ENCODE measurements at places on chromosomes 2 and 18.

GRCh38 chr18:1665079-1665478 lies 760.4 kb downstream of the ADCYAP1 start:
- DNase-seq, result no peak

DNA sequence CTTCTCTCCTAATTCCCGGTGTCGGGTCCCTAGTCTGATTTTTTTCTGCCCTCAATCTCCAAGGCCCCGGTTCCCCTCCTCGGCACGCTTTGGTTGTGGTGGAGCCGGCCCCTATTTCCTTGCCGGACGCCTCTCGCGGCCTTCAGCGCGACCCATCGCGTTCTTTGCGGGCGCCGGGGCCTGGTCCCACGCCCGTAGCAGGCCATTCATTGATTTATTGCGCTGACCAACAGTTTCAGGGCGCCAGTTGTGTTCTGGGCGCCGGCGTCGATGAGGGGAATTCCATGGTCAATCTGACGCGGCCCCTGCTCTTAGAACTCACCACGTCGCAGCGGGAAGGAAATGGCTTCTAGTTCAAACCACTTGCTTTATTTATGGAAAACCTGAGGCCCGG lies 396 bp downstream of the CNOT9 start:
- DNase-seq, result peak; percentile 66

- DNase-seq, result no peak
Measured at GRCh38 chr2:8303322-8303832, 378.5 kb upstream of the ID2 start.

- no peak for DNase-seq
Measured at GRCh38 chr2:135647836-135648579, 93.6 kb upstream of the UBXN4 start.

DNA sequence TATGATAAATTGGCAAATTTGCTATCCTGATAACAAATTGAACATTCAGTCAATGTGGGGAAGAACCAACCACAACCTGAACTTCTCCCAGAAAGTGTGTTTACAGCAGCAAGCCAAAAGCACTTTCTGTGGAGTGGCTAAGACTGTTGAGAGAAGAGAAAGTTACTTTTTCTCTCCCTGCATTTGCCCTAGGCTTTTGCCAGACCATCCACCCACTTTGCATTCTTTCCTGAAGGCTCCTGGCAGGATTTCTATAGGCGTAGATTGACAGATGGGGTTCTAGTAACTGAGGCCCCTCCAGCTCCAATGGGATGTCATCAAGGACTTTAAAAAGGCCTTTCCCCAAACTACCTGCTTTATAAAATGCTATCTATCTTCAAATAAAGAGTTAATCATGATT lies 215.2 kb downstream of the GULP1 start:
- no peak for DNase-seq

Measured in Caki2 (cell line).